ENCODE measurements at places on chromosomes 13 and 19.

- no peak for DNase-seq
Measured at GRCh38 chr19:15526408-15526807, 18.1 kb downstream of the CYP4F22 start.

DNA sequence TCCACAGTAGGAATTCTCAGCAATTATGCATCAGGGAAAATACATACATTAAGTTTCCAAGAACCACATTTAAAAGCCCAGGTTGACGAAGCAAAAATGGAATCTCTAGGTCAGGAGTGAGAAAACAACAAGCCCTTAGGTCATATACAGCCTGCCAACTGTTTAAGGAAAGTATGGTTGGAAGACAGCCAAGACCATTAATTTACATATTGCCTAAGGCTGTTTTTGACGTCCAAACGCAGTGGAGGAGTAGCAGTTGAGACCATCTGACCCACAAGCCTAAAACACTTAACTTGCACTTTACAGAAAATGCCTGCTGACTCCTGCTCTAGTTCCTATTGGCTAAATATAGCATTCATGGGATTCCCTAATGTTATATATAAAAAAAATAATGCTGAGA is 299.0 kb downstream of the ITGBL1 start:
- peak; percentile 61 for DNase-seq

- DNase-seq, result no peak
Measured at GRCh38 chr19:6259312-6259861, 20.4 kb downstream of the MLLT1 start.

DNA sequence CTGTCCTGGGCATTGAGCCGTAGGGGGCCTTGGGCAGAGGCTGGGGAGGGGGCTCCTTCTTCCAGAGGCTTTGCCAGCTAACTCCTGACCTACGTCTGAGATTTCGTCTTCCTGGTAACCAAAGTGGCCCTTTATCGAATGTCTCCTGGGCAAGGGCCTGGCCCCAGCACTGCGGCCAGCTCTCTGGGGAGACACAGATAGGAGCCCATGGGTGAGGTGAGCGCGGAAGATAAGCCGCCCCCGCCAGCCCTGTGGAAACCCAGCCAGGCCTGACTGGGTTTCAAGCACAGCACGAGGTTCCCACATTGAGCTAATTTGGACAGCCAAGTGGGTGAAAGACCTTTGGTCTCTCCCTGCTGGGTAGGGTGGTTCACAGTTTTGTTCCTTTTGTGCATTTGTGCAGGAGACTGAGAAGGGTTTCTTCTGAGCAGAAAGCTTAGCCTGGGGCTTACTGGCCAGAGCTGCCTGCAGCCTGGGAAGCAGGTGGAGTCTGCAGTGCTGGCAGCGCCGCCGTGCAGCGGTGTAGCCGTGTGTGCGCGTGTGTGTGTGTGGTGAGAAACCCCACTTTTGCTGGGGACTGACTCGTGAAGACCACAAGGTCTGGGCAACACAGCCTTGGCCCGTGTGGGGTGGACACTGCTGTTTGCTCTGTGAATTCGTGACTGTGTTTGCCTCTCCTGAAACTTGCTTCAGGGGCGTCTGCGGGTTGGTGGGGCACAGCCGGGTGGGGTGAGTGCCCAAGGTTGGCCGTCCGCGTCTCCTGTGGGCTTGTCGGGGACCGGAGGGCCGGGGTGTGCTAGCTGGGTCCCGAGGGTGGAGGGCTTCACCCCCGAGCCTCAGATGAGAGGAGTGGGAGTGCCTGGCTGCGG is 2.5 kb downstream of the BSG start:
- DNase-seq, result no peak

GRCh38 chr13:43374621-43375020 is 351.2 kb downstream of the DNAJC15 start:
- peak; percentile 90 for DNase-seq

DNA sequence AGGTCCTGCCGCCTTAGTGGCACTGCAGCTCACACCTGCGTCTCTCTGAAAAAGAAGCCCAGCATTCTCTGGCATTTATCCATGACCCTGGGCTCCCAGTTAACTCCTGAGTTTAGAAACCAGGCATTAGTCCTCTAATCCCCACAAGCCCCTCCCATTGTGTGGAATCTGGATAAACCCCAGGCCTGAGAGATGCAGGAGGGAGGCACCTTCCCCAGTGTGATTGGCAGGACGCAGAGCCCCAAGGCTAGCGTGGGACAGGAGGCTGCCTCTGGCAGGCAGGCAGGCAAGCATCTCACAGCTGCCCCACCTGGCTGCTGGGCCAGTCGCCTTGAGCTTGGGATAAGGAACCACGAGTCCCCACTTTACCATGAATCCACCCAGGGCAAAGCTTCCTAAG is 11.0 kb upstream of the SERPINE3 start:
- no peak for DNase-seq

- no peak for DNase-seq
Measured at GRCh38 chr13:84985860-84986259, 813.4 kb downstream of the SLITRK6 start.

GRCh38 chr19:8212212-8212611 is 3.0 kb downstream of the CERS4 start:
- DNase-seq, result no peak

DNA sequence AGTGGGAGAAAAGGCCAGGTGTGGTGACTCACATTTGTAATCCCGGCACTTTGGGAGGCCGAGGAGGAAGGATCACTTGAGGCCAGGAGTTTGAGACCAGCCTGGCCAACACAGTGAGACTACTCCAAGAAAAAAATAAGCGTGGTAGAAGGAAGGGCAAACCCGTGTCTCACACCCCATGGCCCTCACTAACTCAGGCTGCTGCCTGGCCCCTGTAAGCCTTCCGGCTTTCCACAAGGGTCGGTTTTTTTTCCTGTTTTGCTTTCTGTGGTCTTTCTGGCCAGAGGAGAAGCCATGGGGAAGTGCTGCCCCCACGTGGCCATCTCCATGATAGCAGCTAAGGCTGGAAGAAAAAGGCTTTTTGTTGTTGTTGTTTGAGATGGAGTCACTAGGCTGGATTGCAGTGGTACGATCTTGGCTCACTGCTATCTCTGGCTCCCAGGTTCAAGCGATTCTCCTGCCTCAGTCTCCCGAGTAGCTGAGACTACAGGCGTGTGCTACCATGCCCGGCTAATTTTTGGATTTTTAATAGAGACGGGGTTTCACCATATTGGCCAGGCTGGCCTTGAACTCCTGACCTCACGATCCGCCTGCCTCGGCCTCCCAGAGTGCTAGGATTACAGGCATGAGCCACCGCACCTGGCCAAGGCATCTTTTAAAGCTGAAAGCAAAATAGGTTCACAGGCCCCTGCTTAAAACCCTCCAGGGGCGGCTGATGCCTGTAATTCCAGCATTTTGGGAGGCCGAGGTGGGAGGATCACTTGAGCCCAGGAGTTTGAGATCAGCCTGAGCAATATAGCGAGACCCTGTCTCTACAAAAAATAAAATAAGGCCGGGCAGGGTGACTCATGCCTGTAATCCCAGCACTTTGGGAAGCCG is 7.5 kb upstream of the ARHGEF18 start:
- DNase-seq, result peak; percentile 64

- no peak for DNase-seq
Measured at GRCh38 chr13:51942189-51942588, 69.1 kb downstream of the ATP7B start.

DNA sequence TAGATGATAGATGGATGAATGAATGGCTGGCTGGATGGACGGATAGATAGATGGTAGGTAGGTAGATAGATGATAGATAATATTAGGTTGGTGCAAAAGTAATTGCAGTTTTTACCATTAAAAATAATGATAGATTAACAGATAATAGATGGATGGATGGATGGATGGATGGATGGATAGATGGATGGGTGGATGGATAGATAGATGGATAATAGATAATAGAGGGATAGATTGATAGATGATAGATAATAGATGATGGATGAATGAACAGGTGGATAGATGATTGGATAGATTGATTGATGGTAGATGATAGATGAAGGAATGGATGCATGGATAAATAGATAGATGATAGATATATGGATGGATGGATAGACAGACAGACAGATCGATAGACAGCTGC is 87.9 kb upstream of the RAP2A start:
- no peak for DNase-seq

DNA sequence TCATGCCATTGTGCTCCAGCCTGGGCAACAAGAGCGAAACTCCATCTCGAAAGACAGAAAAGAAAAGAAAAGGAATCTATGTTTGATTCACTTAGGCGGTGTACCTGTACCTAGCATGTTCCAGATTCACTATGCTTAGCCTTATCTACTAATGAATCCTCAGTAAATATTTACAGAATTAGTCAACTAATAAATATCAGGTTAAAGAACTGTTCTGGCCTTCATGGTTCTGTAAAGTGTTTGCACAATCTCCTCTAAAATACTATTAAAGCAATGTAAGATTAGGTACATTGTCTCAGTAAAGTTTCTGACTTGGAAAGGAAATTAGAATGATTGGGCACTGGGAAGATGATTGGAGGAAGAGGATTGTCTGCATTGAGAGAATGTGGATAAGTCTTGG is 2770.4 kb downstream of the PCDH9 start:
- no peak for DNase-seq

DNA sequence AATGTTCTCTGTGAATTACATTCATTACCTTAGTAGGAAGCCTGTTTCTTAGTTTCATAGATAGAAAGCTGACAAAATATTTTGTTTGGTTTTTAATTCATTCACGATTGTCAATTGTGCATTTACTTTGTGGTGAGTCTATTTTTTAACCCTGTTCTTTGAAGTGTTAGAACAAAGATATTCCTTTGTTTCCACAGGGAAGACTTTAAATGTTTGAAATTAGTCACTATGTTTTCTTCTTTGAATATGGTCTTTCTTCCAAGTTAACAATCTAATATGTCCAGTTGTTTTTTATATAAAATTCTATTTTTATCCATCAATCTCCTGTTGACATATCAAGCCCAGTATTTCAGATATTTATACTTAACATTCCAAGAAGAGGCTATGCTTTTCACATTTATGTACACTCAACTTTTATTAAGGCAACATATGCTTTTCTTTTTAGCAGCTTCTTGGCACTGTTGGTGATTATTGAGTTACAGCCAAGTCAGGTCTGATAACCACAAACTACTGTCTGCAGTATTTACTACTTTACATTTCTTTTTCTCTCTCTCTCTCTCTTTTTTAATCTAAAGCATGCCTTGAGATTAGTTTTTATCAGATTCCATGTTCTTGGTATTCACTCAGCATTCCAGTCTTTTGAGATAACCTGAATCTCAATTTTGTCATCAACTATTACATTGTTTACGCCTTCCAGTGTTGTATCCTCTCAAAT is 812.8 kb upstream of the SLC10A2 start:
- DNase-seq, result no peak

DNA sequence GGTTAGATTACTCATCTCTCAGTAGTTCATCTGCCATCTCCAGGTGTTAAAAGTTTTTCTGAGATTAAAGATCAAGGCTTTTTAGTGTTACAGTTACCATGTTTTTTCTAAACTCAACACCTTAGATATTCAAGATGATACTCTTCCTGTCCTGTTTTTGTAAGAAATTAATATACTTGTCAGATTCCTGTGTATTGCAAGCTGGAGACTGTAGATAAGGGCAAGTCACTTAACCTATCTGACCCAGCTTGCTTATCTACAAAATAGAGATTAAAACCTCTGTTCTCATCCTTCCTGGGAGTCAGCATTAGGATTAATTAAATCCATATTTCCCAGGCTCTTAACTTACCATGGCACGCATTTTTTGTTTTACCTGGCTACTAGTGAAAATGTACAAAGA is 25.2 kb downstream of the SUGT1 start:
- no peak for DNase-seq

GRCh38 chr13:80307401-80307987 is 33.4 kb downstream of the SPRY2 start:
- no peak for DNase-seq

- DNase-seq, result no peak
Measured at GRCh38 chr19:42202290-42202880, 15.1 kb downstream of the DEDD2 start.

- no peak for DNase-seq
Measured at GRCh38 chr13:72657379-72657778, 70.0 kb downstream of the MZT1 start.

DNA sequence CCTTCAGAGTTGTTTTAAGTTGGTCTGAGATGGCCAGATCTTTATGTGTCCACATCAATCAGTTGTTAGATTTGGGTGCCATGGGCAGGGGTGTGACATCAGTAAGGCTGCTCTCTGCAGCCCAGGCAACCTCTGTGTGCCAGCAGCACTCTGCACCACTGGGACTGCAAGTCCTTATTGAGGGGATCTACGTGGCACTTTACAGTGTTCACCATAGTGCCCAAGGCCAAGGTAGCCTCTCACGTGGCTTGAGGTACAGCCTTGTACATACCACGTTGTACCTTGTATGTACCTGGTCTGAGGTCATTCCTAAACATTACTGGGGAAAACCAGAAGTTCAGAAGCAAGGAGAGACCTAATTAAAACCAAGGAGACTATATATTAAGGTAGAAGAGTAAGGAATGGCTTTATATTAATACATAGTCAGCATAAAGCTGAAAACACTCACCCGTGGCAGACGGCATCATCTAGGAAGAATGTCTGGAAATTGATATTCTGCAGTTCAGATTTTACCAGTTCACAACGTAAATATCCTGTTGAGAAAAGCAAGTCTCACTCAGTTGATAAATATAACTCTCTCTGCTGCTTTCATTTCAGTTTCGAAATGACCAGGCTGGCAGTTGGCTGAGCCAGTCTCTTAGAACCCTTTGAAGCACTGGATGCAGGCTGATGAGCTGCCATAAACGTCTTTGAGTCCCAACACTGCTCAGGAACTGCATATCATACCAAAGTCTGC is 128.8 kb downstream of the ZDHHC20 start:
- no peak for DNase-seq

DNA sequence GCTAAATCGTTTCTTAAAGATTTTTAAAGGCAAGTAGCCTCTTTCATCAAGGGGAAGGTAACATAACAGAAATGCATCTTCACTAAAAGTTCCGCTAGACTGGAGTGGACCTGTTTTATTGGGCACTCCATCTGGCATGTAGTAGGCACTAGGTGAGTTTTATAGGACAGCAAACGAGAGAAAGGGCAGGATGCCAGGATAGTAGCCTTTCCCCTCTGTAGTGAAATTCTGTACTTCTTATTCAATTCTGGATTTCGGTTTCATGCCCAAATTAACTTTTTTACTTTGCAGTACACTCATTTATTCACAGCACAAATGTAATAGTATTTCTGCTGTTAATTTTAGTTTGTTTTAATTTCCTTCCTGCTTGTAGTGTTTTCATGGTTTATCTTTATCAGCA is 45.2 kb downstream of the GPR180 start:
- DNase-seq, result no peak

GRCh38 chr19:49779731-49780555 is 13.1 kb downstream of the AP2A1 start:
- no peak for DNase-seq

DNA sequence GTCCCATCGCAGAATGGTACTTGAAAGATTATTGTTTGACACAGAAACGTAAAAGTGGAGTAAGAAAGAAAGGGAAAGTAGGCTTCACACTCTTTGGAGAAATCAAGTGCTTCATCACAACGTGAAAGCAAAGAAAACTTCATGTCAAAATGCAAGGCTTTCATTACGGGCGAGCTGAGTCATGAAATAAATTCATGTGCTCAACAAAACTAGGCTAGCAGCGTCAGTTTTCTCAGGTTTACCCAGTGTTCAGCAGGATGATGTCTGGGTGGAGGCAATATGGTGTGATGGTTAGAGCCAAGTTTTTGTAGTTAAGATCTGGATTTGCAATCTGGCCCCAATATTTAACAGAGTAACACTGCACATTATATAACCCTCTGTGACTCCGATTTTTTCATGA is 128.0 kb downstream of the TRPC4 start:
- peak; percentile 23 for DNase-seq

GRCh38 chr19:54612428-54612827 is 17.9 kb upstream of the LILRB1 start:
- no peak for DNase-seq

Data from AG10803 (cell line).